ENCODE measurements at places on chromosomes 5 and 9.

DNA sequence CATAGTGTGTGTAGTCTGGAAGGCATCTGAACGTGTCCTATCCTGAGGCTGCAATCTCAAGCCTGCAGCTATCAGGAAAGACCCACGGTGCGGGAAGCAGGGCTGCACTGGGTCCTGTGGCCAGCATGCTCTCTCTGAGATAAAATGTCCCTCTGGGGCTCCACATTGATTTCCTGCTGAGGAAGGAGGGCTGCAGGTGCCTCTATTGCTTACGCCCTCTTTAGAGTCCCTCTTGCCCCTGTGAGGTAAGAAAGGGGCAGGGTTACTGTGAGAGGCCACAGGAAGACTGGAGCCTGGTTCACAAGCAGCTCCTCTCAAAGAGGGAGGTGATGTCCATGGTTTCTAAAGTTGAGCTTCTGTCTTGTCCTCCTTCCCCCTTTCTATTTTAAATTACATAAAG is 299.9 kb upstream of the RFX3 start:
- no peak for DNase-seq

DNA sequence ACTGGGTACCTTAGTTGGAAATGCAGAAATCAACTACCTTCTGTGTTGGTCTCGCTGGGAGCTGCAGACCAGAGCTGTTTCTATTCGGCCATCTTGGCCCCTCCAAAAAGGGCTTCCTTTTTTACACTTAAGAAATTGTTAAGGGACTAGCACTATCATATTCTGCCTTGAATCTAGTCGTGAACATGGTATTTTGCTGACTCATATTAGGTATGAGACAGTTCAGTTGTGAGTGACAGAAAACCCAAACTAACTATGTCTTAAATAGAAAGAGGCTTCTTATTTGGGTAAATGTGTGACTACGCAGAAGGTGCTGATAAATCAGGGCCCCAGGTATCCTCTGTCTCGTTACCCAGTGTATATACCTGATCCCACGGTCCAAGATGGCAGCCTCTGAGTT is 298.2 kb downstream of the EDIL3 start:
- DNase-seq, result no peak

DNA sequence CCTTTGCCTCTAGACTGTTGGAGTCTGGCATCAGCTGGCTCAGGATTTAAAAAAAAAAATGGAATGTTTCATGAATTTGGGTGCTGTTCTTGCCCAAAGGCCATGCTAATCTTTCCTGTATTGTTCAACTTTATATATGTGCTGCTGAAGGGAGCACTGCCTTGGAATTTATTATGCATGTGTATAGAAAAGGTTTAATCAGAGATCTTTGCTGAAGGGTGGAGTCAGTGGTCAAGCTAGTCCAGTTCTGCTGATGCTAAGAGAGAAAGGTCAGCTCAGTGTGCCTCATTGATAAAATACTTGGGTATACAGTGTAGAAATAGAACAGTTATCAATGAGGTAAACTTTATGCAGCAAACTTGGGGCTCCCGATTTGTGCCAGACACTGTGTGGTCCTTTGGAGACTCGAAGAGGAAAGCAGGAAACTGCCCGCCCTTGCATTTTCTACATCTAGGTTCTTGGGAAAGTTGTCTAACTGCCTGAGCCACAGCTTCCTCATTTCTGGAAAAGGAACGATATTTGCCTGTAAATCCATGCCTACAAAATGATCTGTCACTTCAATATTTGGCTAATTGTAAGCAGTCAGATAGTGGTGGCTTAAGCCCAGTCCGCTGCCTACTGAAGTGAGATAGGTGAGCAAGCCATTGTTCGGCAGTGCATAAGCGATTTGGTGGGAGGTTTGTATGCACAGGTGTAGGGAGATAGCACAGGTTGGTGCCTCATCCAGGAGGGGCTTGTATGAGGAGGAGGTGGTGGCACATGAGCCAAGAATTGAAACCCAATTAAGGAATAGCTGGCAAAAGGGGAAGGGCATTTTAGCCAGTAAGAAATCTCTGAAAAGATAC is 29.2 kb upstream of the GTF2H2C start:
- DNase-seq, result no peak

- no peak for DNase-seq
Observed at GRCh38 chr9:105502276-105502675, 54.4 kb downstream of the FSD1L start.

GRCh38 chr5:135635451-135635850 is 56.7 kb upstream of the CXCL14 start:
- no peak for DNase-seq

- no peak for DNase-seq
Observed at GRCh38 chr9:87564791-87565241, 67.1 kb downstream of the DAPK1 start.
